ENCODE measurements at places on chromosomes 13 and 19. TPM values are rescaled to one million over a fixed set of nuclear protein-coding genes. Genes with fewer than 3 reads are reported as not detected.

Gene CCDC194
- total RNA-seq = not detected

DNA sequence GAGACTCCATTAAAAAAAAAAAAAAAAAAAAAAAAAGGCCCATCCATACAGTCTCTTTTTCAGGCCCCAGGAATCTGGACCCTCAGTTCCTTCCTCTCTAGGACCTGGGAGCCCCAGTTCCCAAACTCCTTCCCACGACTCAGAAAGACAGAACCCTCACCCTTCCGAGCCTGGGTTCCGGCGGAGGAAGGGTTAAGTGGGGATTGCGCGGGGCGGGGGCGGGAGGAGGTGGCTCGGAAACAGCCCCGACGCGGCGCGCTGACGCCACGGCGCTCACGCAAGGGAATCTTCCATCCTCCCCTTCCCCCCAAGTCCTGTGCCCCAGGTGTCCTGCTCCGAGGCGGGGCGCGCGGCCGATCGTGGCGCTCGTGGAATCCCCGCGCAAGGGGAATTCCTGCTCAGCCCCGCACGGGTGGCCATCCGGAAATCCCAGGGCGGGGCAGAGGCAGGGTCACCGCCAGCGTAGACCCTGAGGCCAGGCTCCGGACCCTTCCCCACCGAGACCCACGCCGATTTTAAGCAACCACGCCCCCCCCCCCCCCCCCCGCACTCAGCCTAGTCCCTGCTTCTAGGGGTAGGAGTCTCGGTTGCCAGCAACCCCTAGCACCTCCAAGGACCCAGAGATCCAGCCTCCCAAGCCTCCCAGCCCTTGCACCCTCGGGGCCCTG is 659 bp downstream of the NFKBID start:
- peak; percentile 81 for DNase-seq

Gene SIAH3
- total RNA-seq = 0.10 TPM

- DNase-seq = no peak
Measured at GRCh38 chr13:34028496-34029442, 210.8 kb downstream of the RFC3 start.

GRCh38 chr19:49680421-49681351 is 3.6 kb downstream of the PRMT1 start:
- DNase-seq = peak; percentile 99

GRCh38 chr13:30355384-30355699 is 48.0 kb upstream of the KATNAL1 start:
- no peak for DNase-seq

DNA sequence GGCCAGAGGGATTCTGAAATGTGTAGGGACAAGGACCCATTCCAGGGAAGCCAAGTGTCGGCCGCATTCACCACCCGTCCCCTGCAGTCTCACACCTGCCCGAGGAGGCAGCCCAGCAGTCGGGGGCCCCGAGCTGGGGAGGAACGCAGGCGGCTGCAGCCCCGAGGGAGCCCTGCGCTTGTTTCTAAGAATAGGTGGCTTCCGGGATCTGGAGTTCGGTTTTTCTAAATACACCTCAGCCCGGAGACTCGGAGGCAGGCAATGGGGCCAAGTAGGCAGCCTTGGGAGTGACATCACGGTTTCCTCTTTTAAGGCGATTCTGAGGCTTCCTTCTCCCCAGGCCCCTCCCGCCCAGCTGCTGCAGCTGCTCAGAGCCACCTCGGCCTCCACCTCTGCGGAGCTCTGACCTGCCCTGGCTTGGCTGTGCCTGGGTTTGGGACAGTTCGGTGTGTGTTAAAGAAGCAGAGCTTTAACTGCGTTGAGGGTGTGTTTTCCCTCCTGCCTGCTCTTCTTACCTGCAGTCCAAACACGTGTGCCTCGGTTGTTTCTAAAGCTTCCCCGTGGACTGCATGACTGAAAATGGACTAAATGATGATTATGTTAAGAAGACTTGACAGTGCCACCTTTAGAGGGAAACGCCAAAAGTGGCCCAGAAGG is 80.5 kb downstream of the COL4A2 start:
- no peak for DNase-seq

- DNase-seq = no peak
Measured at GRCh38 chr13:90869580-90869979, 477.9 kb upstream of the MIR17HG start.

- no peak for DNase-seq
Measured at GRCh38 chr13:67464154-67464553, 234.0 kb upstream of the PCDH9 start.

DNA sequence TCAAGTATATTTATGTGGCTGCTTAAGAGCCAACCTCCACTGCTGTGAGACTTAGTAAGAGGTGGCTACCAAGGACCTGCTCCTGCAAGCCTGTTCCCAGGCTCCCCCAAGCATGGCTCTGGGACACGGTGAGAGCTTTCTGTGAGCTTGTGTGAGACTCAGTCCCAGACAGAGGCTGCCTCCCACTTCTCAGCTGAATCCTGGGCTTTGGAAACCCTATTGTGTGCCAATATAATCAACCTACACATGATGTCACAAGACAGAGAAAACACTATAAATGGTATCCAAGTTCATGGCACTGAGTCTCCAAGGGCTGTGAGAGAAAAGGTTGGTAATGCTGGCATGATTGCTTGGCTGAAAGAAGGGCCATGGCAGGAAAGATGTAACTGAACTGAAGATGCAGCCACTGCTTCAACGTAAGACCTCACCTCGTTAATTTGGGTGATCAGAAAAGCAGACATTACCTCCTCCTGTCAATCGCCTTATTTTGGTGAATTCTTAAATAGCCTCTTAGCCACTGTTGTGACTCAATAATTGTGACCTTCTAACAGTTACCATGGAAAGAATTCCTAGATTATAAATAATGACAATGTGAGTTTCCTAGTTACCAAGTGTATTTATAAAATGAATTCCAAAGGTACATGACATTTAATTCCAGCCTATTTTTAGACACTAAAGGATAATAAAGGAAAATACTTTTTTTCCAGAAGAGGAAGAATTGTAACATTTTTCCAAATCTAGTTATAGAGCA is 332.0 kb downstream of the IRS2 start:
- DNase-seq = no peak

Gene SELENOV
- total RNA-seq = not detected

- DNase-seq = no peak
Measured at GRCh38 chr13:71082631-71083030, 784.4 kb downstream of the DACH1 start.

- peak; percentile 83 for DNase-seq
Measured at GRCh38 chr19:40605216-40605971, 4.2 kb downstream of the LTBP4 start.

DNA sequence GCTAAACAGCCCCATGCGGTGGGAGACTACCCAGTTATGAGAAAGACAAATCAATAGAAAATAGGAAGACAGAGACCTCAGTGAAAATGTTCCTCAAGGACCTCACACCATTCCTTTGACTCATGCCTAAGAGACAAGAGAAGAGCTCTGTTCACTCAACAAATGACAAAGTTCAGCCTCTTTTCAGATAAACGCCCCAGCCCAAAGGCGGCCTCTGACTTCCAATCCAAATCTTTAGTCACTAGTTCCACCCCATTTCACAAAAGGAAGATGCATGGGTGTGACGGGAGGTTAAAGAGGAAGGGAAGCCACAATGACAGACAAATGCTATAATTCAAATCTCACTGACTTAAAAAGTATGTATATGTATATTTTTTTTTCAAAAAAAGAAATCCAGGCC is 8.1 kb downstream of the CARS2 start:
- no peak for DNase-seq

Gene KLK12
- not detected for total RNA-seq

DNA sequence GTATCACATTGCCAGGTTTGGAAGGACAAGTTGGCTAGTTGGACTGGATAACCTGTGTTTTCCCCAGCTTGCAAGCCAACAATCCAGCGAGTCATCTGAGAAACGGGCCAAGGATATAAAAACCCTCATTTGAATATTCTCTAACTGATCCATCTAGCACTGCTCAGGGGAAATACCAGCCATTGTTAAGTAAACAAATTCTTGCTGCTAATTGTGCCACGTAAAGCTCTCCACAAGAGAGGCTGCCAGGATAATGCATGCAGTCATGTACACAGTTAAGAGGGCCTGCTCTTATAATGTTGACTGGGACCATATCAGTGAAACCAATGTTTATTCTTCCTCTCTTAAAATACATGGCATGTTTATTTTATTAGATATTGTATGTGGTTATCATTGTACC is 663.2 kb upstream of the SGCG start:
- DNase-seq = no peak

DNA sequence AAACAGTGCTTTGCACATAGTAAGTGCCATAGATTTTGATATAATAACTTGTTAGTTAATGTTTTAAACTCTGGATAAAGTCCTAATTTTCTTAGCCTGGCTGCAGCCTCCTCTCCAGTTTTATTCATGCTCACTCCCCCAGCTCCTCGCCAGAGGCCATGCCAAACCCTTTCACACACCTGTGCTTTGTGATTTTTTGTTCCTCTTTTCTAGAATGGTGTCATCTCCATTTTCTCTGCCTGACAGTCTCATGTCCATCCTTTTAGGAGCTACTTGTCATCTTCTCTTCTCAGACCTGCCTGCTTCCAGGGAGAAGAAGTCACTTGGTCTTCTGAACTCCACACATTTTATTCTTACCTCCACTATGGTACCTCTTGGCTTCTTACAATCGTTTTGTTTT is 55.8 kb upstream of the SPATA13 start:
- DNase-seq = no peak

DNA sequence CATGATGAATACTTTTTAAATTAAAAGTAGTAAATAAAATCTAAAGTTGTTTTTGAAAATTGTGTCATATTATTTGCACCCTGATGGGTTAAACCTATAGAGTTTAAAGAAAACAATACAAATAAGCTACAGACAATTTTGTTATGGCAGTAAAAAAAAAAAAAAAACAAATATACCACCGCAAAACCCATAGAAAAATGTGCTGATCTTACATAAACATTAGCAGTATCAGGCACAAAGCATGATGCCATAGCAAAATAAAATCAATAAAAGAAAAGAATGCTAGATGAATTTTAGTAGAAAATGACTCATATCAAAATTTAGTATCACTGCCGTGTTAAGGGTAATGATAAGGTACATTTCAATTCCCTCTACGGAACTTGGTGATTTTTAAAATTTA is 826.0 kb downstream of the SLITRK1 start:
- DNase-seq = no peak

DNA sequence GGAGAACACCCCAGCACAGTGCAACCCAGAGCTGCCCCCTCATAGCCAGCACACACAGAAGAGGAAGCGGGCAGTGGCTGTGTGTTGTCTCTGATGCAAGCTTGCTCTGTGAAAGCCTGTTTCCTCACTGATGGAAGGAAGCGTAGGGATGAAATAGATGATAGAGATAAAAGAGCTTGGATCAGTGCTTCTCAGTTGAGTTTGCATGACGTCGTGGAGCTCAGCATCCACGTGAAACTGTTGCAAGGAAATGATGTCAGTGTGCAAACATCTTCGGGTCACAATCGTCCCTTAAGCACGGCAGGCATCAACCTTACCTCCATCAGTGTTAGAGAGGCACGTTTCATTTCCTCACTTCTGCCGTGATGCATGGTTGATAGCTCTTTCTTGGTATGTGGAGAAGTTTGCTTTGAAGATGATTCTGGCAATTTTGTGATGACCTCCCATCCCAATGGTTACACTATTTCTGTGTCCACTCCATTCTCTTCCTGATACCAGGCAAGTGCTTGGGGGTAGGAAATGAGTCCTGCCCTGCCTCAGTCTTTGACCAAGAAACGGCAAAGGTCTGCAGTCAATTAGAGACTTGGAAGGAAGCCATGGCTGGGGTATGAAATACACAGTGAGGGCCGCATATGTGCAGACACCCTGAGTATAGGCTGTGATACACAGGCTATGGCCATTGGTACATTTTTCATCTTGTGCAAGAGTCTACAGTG is 183.0 kb downstream of the ZNF536 start:
- no peak for DNase-seq

GRCh38 chr13:28679628-28680027 is 20.7 kb downstream of the POMP start:
- DNase-seq = no peak

- DNase-seq = no peak
Measured at GRCh38 chr13:32538143-32538620, 413 bp downstream of the N4BP2L2 start.

Gene PRR36
- total RNA-seq = 0.37 TPM

GRCh38 chr19:43330726-43331434 is 22.6 kb upstream of the CD177 start:
- no peak for DNase-seq

Gene FFAR2
- total RNA-seq = 0.16 TPM

Gene RFXAP
- total RNA-seq = 4.2 TPM

Gene PSPN
- total RNA-seq = 1.5 TPM

DNA sequence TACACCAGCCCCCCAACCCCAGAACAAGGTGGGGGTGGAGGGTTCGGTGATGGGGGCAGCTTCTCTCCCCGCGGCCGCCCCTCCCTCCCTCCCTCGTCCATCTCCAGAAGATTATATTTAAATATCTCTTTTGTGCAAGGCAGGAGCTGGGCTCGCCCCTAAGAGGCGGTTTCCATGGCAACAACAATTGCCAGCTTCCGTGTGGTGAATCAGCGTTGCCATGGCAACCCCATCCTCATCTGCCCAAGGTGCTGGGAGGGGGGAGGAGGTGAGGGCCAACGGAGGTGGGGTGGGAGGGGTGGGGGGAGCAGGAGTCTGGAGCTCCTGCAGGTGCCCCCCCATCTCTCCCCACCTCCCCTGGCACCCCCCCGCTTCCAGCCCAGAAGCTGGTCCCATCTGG is 46.4 kb downstream of the CELF5 start:
- DNase-seq = no peak

Gene OR10H1
- total RNA-seq = 0.07 TPM

DNA sequence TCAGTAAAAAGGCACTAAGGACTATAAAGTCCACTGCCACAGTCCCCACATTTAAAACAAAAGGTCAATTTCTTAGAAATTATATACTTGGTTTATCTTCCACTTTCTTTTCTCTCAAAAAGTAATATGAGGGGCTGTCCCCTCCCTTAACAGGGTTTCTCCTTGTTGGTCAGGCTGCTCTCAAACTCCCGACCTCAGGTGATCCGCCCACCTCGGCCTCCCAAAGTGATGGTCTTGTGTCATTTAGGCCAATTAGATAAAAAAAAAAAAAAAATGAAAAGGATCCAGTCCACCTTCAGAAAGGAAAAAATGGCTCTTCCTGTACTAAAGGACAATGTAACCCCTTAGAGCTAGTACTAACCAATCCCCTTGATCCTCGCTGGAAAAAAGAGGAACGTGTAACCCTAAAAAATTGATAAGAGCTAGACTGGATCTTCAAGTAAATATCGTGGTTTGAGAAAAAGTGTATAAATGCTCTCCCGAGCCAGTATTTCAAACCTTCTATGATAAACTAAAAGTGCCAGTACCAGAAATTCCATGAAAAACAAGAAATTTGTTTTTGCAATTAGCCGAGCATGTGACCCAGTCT is 9.0 kb upstream of the CD70 start:
- DNase-seq = no peak

DNA sequence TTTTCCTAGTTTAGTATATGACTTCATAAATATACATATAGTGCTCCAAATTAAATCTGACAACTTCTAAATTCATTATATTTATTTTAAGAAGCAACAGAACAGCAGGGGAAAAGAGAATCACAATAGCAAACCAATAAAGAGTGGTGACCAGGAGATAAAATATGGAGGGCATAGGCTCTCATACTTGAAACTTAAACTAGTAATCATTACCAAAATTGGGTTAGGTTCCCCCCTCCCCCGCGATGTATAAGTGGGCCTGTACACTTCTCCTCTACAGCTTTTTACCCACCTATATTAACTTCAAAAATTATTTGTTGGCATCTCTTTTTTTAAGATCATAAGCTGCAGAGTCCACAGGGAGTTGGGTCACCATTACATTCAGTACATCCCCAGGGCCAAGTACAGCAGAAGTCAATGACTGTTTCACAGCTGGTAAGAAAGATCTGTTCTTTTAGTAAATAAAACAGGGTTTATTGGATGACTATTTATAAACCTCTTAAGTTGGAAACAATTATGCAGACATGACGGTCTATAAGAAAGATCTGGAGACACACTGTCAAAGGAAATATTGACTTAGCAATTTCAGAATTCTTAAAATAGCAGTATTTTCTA is 29.4 kb downstream of the KLF12 start:
- no peak for DNase-seq

Data from T-helper 17 cell (primary cell).